ENCODE measurements at places on chromosomes 16 and 17. TPM values are rescaled to one million over a fixed set of nuclear protein-coding genes. Genes with fewer than 3 reads are reported as not detected.

GRCh38 chr17:73045724-73046123 lies 46.8 kb downstream of the SLC39A11 start:
- no peaks in the 10 kb centered on the region for H3K27me3 ChIP-seq
- no peak overlapping the region for H3K27ac ChIP-seq
- DNase-seq: no peak

The CES5A gene
- not detected for total RNA-seq

DNA sequence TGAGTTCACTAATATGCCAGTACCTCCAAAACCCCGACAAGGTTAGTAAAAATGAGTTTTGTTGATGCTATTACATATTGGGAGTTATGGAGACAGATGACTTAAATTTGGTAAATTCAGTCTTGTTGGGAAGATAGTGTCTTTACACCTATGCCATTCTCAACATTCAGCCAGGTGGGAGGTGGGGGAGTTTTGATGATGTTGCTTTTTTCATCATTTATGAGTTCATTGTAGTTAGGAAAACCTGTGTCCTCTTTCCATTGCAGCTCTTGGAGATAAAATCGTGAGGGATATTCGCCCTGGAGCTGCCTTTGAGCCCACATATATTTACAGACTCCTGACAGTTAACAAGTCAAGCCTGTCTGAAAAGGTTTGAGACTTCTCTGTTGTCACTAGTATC lies 59.9 kb upstream of the CRISPLD2 start:
- H3K27me3 ChIP-seq: no peaks in the 10 kb centered on the region
- no peak for DNase-seq

GRCh38 chr16:86224126-86224525 lies 286.2 kb upstream of the FOXF1 start:
- no peak for DNase-seq
- H3K36me3 ChIP-seq: no peaks in the 10 kb centered on the region
- no peak overlapping the region for H3K27ac ChIP-seq
- no peak overlapping the region for H3K4me3 ChIP-seq
- no peaks in the 10 kb centered on the region for H3K4me1 ChIP-seq

GRCh38 chr16:8552487-8553221 lies 37.7 kb downstream of the TMEM114 start:
- H3K36me3 ChIP-seq: no peaks in the 10 kb centered on the region
- no peak for DNase-seq
- H3K27me3 ChIP-seq: peaks cover 3% of the 10 kb centered on the region
- no peak overlapping the region for H3K4me3 ChIP-seq

GRCh38 chr17:81522491-81523401 lies 5.4 kb upstream of the FSCN2 start:
- H3K36me3 ChIP-seq: no peaks in the 10 kb centered on the region
- no peak overlapping the region for H3K27ac ChIP-seq
- H3K27me3 ChIP-seq: no peaks in the 10 kb centered on the region
- no peak overlapping the region for H3K4me3 ChIP-seq
- H3K4me1 ChIP-seq: no peaks in the 10 kb centered on the region

The METTL22 gene
- total RNA-seq: 56.7 TPM
